Tibial artery (tissue), 4 donors: ENCODE measurements at places on chromosomes 3 and 15.

DNA sequence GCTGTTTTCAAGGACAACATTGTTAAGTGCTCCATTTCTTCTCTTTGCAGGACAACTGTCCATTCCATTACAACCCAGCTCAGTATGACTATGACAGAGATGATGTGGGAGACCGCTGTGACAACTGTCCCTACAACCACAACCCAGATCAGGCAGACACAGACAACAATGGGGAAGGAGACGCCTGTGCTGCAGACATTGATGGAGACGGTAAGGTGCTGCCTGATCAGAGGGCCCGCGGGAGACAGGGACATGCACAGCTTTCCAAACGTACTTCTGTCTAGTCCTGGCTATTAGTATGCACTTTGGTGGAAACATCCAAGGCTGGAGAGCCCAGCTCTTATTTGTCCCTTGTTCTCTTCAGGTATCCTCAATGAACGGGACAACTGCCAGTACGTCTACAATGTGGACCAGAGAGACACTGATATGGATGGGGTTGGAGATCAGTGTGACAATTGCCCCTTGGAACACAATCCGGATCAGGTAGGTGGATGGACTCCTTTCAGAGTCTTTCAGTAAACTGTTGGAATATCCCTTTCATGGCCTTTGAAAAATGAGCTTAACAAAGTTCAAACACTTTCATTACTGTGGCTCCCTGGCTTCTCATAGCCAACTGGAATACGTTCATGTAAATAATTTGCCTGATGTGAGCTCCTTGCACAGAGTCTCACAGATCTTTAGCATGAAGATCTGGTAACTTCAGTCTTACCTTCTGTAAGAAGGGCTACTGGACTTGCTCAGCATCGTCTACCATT, 10.4 kb downstream of the THBS1 start:
- DNase-seq, result no peak

DNA sequence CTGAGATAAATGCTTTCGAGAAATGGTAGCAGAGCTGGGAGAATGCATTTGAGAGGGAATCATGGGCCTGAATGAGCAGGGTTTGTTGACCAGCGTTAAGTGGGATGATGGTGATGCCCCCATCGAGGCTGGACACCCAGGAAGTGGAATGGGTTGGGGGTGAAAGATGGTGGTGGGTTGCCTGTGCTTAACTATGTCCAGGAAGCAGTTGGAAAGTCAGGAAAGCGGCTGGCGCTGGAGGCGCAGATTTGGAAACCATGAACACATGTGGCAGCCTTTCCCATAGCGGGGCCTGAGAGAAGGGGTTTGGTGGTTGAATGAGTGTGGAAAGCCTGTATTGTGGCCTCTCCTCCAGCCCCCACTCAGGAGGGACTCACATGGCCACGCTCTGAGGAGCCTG, 80.7 kb downstream of the AAGAB start:
- DNase-seq, result peak; percentile 53

DNA sequence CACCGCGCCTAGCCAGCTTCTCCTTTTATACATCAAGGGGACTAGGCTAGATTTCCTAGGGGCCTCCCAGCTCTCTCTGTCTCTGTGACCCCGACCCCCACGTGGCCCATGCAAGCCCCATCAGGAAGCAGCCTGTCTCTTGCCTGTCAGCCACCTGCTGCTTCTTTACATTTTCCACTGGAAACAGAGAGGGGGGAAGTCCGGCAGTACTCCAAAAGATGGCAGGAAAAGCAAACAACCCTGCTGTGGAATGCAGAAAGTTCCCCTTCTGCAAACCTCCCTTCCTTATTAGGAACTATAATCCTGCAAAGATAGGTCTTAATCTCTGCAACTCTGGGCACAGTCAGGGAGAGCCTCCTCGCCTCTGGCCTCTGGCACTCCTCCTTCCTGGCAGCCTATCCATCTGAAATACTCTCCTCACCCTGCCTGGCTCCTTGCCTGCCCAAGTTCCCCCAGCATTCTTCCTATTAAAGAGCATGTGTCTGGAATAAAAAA, 47.4 kb upstream of the HACD2 start:
- DNase-seq, result no peak

- DNase-seq, result no peak
Measured at GRCh38 chr3:59884409-59884808, 834.6 kb upstream of the CFAP20DC start.

GRCh38 chr3:66406831-66407610, 93.8 kb downstream of the LRIG1 start:
- no peak for DNase-seq

- DNase-seq, result no peak
Measured at GRCh38 chr3:69297501-69297900, 88.4 kb downstream of the FRMD4B start.

GRCh38 chr3:105746231-105746996, 122.4 kb downstream of the CBLB start:
- no peak for DNase-seq
